Left renal cortex interstitium (tissue), 4 donors: ENCODE measurements at places on chromosomes 7 and 10. TPM values are rescaled to one million over a fixed set of nuclear protein-coding genes. Genes with fewer than 3 reads are reported as not detected.

DNA sequence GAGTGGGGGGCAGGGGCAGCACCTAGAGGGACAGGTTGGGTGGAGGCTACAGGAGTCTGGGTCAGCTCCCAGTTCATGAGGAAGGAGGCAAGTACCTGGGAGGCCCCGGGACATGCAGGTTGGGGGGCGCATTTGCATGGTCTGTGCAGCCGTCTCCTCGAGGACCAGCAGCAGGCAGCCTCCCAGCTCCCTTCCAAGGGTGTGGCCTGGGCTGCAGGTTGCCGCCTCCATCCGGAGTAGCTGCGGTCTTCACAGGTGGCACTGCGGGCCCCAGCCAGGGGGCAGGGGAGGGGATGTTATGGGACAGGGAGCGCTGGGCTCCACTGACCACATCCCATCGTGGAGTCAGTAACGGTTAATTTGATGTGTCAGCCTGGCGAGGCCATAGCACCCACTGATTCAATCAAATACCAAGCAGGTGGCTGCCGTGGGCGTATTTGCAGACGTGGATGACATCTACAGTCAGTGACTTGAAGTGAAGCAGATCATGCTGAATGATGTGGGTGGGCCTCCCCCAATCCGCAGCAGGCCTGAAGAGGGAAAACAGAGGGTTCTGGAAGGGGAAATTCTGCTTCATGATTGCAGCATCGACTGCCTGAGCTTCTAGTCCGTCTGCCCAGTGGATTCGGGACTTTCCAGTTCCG is 81.6 kb downstream of the PRKAG2 start:
- no peak for DNase-seq

- no peak for DNase-seq
Measured at GRCh38 chr7:137981668-137982067, 20.2 kb downstream of the CREB3L2 start.

- no peak for DNase-seq
Measured at GRCh38 chr10:107800061-107800460, 635.6 kb upstream of the SORCS1 start.

DNA sequence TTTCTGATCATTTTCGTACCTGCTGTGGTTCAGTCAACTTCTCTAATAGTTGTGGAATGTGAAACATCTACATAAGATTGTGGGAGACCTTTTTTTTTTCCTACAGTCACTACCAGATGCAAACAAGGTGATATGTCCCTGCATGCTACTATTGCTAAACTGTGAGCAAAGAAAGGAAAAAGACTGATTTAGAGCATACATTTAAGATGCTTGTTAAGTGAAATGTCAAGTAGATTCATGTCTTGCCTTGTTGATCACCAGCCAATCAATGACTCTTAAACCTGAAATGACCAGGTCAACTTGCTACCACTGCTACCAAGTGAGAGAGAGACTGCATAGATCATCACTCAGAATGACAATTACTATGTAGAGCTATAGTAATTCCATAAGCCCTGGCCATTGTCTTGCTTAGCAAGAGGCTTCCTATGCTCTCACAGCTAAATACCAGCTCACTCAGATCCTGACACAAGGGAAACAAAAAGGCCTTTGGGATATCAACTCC is 84.3 kb upstream of the SKAP2 start:
- no peak for DNase-seq

GRCh38 chr10:17506390-17506789 is 52.0 kb upstream of the ST8SIA6 start:
- no peak for DNase-seq

- no peak for DNase-seq
Measured at GRCh38 chr7:45716380-45717203, 142.4 kb downstream of the ADCY1 start.

- DNase-seq = no peak
Measured at GRCh38 chr7:19116121-19117090, 1.0 kb downstream of the TWIST1 start.

GRCh38 chr10:49745756-49746155 is 16.4 kb downstream of the OGDHL start:
- no peak for DNase-seq

- no peak for DNase-seq
Measured at GRCh38 chr7:93235541-93235940, 3.4 kb downstream of the VPS50 start.

- DNase-seq = no peak
Measured at GRCh38 chr10:104811166-104811565, 170.1 kb downstream of the SORCS3 start.

- no peak for DNase-seq
Measured at GRCh38 chr10:26863351-26864076, 2.8 kb upstream of the ABI1 start.

DNA sequence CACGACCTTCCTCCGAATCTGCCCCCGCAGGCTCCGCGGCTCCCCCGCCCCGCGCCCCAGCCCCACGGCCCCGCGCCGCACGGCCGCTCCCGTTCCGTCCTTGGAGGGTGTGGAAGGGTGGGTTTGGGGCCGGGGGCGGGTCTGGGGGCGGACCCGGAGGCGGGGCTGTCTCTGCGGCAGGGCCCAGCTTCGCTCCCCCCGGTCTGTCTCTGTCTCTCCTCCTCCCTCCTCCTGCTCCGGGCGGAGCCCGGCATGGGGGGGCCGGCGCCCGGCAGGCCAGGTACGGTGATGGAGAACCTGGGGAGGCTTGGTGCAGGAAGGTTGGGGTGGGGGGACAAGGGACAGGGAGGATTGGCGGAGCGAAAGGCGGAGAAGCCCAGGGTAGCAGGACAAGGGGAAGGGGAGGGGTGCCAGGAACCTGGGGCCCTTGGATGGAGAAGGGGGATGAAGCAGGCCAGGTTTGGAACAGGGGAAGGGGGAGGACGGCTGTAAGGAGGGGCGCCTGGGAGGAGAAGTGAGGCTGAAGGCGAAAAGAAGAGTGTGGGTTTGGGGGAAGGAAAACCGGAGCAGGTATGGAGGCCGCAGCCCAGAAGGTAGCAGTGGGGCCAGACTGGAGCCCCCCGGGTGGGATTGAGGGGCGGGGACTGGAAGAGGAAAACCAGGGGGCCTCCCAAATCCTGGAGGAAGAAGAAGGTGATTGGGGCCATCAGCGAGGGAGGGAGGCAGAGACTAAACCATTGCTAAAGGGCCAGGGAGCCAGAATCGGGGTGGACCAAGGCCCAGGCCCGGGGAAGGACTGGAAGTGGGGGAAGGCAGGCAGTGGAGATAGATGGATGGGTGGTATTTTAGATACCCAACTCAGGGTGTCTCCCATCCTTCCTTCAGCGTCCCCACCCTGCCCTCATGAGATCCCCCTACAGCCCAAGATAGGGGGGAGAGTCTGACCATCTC is at the start of gene NYAP1:
NYAP1 (plus strand) TSS at position 206 of the 951 bp plus-strand sequence. CDS start 1,385 bp downstream, outside the sequence.
- DNase-seq = no peak

DNA sequence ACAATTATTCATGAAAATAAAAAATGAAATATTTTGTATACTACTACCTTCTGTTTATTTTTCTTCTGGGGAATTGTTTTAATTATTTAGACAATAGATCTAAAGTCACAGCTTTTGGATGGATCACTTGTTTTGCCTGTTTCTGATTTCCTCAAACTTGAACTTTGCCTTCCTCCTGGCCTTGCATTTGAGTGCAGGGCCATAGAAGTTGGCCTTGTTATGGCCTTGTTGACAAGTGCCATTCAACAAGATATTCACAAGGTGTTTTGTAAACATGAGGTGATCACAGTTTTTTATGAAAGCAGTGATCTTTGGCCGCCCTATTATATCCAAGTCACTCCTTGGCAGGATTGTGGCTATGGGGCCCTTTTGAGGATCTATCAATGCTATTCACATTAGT is 4.6 kb downstream of the ZNF22 start:
- DNase-seq = no peak

GRCh38 chr10:48742891-48743860 is 58.5 kb downstream of the WDFY4 start:
- no peak for DNase-seq

DNA sequence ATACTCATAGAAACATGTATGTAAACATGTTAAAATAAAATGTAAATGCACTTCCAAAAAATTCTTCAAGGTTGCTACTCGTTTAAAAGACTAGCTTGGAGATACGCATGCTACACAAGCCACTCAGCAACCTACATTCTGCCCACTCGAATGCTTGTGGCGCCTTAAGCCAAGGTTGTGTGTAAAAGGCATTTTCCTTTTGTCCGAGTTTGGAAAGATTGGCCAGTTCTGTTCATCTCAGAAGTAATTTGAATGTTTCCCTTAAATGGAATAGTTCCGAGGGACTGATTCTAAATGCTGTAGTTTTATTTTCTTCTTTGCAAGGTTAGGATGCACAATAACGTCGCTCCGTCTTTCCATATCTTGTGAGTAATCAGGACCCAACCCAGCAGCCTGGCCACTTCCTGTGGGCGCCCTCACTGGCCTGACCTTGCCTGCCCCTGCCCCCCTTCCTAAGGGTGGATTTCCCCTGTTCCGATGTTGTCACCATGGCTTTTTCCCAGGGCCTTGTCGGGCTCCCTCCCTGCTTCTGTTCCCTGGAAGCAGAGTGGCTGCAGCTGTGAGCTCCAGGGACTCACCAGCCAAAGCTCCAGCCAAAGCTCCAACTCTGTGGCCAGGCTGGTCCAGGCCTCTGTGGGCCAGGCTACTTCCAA is 70.6 kb downstream of the PTPRE start:
- no peak for DNase-seq

ITPRID1 gene
- not detected for polyA plus RNA-seq

IDI2 gene
- not detected for polyA plus RNA-seq

KLF14 gene
- 0.82 TPM for polyA plus RNA-seq

AOC1 gene
- polyA plus RNA-seq = 102 TPM
